ENCODE measurements at places on chromosomes 11 and 22.

- H3K4me3 ChIP-seq: no peak overlapping the region
- DNase-seq: no peak
- H3K4me1 ChIP-seq: peaks cover 21% of the 10 kb centered on the region
- no peak overlapping the region for H3K27ac ChIP-seq
These were observed 17.3 kb upstream of the SYT8 start for GRCh38 chr11:1817511-1817910.

GRCh38 chr22:39431216-39431801 lies 25.5 kb upstream of the MGAT3 start:
- H3K4me3 ChIP-seq: no peak overlapping the region
- H3K36me3 ChIP-seq: no peaks in the 10 kb centered on the region
- no peak for DNase-seq
- H3K27ac ChIP-seq: no peak overlapping the region
- H3K27me3 ChIP-seq: no peaks in the 10 kb centered on the region
- peaks cover 50% of the 10 kb centered on the region for H3K4me1 ChIP-seq

DNA sequence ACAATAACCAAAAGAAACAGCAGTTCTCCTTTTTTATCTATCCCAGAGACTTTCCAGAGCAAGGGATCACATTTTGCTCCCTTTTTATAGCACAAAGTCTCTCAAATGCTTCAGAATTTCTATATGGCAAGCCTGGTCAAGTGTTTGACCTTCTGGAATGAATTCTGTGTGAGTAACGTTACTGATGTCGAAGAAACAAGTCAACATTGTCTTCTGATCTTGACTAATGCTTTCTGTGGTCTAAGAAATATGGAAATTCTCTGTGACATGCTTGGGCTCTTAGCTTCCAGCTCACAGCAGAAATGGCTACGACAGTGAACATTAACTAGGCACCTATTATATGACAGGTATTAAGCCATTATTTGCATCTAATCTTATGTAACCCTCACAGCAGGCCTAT lies 411.7 kb downstream of the CADM1 start:
- no peak overlapping the region for H3K4me3 ChIP-seq
- peaks cover 23% of the 10 kb centered on the region for H3K4me1 ChIP-seq
- no peak overlapping the region for H3K27ac ChIP-seq
- H3K27me3 ChIP-seq: peaks cover 20% of the 10 kb centered on the region

GRCh38 chr11:65854161-65854592 lies 3.8 kb downstream of the CFL1 start:
- no peak overlapping the region for H3K27ac ChIP-seq
- peaks cover 51% of the 10 kb centered on the region for H3K36me3 ChIP-seq
- H3K27me3 ChIP-seq: peaks cover 5% of the 10 kb centered on the region

DNA sequence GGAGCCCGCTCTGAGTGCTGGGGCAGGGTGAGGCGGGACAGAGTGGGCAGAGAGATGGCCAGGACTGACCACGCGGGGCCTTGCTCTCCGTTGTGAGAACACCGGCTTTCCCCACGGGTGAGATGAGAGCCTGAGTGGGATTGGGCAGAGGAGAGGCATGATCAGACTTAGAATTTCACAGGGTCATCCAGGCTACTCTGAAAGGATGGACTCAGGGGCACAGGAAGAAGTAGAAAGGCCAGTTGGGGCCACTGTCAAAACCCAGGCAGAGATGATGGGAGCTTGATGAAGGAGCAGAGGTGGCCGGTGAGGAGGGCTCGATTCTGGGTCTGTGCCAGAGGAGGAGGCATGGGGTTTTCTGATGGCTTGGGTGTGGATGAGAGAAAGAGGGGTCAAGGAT lies 63.8 kb upstream of the NUP50 start:
- no peak for DNase-seq
- peaks cover 61% of the 10 kb centered on the region for H3K27me3 ChIP-seq
- H3K4me3 ChIP-seq: no peak overlapping the region

- no peaks in the 10 kb centered on the region for H3K27me3 ChIP-seq
- H3K4me1 ChIP-seq: peaks cover 81% of the 10 kb centered on the region
- peaks cover 40% of the 10 kb centered on the region for H3K36me3 ChIP-seq
- no peak for DNase-seq
- peak overlapping the region; percentile 33 for H3K27ac ChIP-seq
These were observed 2.4 kb downstream of the FADS2 start for GRCh38 chr11:61830237-61831105.

GRCh38 chr11:61834278-61835048 lies 6.4 kb downstream of the FADS2 start:
- no peaks in the 10 kb centered on the region for H3K27me3 ChIP-seq
- H3K4me3 ChIP-seq: no peak overlapping the region
- H3K27ac ChIP-seq: peak overlapping the region; percentile 97
- DNase-seq: no peak

DNA sequence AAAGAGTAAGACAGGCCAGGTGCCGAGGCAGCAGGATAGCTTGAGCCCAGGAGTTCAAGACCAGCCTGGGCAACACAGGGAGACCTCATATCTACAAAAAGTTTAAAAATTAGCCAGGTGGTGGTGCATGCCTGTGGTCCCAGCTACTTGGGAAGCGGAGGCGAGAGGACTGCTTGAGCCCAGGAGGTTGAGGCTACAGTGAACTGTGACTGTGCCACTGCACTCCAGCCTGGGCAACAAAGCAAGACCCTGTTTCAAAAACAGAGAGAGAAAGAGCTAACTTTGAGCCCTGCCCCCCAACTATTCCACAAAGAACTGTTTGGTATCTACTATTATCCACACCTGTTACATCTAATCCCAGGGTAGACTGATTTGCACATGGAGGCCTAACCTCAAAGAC lies 49.2 kb upstream of the RAPSN start:
- H3K4me1 ChIP-seq: peaks cover 34% of the 10 kb centered on the region
- no peak overlapping the region for H3K4me3 ChIP-seq
- no peak overlapping the region for H3K27ac ChIP-seq
- no peak for DNase-seq
- H3K36me3 ChIP-seq: peaks cover 28% of the 10 kb centered on the region
- H3K27me3 ChIP-seq: no peaks in the 10 kb centered on the region

DNA sequence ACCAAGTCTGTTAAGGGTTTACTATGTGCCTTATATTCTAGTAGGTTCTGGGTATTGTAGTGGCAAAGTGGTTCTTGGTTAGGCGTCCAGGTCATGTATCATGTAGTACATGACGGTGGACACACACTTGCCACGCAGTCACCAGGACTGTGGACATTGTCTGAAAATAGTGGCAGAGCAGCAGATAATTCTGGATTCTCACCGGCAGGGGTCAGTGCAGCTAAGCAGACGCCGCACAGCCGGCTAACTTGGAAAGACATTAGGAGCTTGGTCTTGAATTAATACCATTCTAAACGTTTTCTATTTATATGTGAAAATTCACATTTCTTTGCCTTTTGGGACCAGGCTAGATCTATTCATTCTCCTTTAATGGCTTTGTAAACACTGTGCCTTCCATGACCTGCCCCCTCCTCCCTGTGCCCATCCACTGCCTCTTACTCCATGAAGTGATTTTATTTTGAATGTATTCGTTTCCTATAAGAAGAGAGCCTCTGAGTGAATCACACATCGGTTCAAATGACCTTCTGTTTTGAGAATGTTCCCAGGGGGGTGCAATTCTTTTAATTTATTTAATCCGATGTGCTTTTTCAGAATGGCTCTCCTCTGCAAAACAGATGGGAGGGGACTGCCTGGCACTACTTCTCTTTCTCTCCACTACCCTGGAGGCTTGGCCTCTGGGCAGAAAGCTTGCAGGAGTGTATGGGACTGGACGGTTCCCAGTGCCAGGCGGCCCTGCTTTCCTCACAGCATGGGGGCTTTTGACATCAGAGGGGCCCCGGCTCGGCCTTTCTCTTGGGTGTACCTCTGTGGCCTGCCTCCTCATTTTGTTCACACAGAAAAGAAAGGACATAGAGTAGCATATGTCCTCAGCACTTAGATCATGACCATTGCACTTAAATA lies 378.0 kb downstream of the NTM start:
- no peak overlapping the region for H3K4me3 ChIP-seq
- H3K27me3 ChIP-seq: peaks cover 11% of the 10 kb centered on the region
- no peak overlapping the region for H3K27ac ChIP-seq

DNA sequence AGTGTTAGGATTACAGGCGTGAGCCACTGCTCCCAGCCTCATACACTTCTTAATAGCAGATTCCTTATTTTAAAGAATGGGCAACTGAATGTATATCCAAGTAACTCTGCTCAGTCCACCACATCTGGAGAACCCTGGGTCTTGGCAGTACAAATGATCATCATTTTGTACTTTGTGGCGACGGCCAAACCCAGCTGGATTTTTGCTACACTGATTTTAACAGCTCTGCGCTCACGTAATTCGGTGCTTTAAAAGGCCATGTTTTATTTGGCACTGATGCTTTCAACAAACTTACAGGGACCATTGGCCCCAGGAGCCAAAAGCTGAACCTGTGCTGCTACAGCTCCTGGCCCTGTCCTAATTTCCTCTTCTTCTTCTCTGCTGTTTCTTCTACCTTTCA lies 60.8 kb upstream of the PDE3B start:
- H3K36me3 ChIP-seq: peaks cover 5% of the 10 kb centered on the region
- H3K27ac ChIP-seq: no peak overlapping the region
- no peak overlapping the region for H3K4me3 ChIP-seq
- no peak for DNase-seq
- H3K27me3 ChIP-seq: no peaks in the 10 kb centered on the region

Data from nephron progenitor cell (in vitro differentiated cells).